Endothelial cell (in vitro differentiated cells): ENCODE measurements at places on chromosomes 3 and 15.

- no peak for DNase-seq
Observed at GRCh38 chr3:23739536-23739935, 66.2 kb upstream of the UBE2E1 start.

DNA sequence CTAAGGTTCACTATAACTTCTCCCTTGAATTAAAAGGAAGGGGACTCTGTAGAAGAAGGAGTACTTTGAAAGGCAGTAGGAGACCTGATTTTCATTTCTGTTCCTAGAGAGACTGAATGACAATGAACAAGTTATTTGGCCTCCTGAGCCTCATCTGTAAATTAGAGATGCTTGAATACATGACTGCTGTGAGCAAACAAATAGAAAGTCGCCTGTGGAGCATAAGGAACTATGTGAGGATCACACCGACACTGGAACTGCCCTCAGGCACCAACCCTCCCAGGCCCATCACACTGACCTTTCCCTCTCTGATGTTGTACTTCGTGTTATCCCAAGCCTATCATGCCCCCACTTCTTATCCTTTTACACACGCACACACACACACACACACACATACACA lies 48.6 kb downstream of the IMPG2 start:
- DNase-seq: no peak

- DNase-seq: no peak
Observed at GRCh38 chr3:59418836-59419235, 369.0 kb upstream of the CFAP20DC start.

DNA sequence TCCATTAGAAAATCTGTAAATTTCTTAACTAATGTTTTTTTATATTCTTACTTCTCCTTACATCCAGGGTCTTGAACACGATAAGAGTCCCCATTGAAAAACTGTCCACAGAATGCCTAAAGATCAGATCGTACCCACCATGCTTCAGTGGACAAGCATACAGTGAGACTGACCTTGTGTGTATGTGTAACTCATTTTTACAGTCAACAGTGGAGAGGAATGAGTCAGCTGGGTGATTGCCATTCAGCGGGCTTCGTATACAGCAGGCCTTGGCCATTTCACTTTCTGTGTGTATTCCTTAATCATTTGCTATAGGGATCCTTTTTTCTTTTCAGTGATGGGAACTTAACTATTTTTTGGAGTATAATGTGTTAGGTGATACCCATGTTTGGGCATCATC lies 10.6 kb downstream of the PARP14 start:
- DNase-seq: no peak

DNA sequence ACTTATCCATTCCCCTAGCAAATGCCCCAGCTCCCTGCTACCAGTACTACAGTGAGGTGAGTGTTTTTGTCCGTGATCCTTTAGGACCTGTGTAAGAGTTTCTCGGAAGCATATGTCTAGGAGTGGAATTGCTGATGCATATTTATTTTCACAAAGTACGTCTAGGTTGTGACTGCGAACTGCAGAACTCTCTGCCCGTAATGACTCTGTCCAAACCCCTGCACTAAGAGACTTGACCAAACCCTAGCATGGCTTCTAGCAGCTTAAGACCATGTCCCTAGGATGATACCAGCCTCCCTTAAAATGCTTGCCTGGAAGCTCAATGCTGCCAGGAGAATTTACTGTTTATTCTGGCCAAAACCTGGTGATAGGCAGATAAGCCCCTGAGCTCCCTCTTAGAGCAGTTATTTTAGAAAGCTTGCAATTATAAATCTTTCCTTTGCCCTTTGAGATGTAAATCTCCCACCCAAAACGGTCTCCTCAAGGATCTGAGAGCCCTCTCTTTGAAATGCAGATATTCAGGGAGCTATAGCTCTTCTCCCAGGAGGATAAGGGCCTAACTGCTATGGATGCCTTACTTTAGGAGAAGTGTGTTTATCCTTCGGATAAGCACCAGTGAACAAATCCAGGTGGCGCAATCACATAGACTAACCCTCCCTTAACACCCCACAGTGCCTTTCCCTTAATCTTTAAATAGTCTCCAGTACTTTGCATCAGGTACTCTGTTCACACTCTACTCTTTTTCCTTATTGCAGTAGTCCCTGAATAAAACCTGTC lies 14.7 kb upstream of the CA12 start:
- no peak for DNase-seq

GRCh38 chr3:153245661-153246060 lies 83.6 kb downstream of the RAP2B start:
- DNase-seq: no peak

- no peak for DNase-seq
Observed at GRCh38 chr15:54816401-54816800, 380.3 kb downstream of the RSL24D1 start.

DNA sequence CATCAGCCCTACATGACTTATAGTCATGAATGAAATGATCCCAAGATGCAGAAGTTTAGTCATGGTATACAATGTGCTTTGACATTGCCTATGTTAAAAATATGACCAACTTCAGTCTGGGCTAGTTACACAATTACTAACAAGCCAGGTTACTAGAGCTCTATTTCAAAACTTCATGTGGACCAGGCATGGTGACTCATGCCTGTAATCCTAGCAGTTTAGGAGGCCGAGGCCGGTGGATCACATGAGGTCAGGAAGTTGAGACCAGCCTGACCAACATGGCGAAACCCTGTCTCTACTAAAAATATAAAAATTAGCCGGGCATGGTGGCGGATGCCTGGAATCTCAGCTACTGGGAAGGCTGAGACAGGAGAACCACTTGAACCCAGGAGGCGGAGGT lies 613.0 kb downstream of the CADM2 start:
- no peak for DNase-seq

GRCh38 chr3:100437721-100438622 lies 36.6 kb downstream of the LNP1 start:
- no peak for DNase-seq

- no peak for DNase-seq
Observed at GRCh38 chr15:38029736-38030135, 95.3 kb downstream of the TMCO5A start.

GRCh38 chr3:97958396-97958795 lies 13.8 kb downstream of the RIOX2 start:
- DNase-seq: no peak

DNA sequence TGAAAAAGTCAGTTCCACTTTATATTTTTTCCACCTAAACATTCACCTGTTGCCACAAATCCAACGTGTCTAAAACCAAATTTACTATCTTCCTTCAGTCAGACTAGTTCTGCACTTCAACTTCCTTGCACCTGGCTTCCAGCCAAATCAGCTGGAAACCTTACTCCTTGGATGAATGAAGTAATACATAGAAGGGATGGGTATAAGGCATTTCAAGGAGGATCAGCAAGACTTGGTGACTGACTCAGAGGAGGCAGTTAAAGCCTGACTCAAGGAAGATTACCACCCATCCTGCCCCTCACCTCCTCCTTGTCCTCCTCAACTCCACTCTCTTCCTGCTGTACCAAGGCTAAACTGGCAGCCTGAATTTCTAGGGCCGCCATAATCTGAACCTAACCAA lies 37.1 kb downstream of the QTRT2 start:
- DNase-seq: no peak

- no peak for DNase-seq
Observed at GRCh38 chr15:49037546-49037940, 8.7 kb downstream of the SECISBP2L start.

DNA sequence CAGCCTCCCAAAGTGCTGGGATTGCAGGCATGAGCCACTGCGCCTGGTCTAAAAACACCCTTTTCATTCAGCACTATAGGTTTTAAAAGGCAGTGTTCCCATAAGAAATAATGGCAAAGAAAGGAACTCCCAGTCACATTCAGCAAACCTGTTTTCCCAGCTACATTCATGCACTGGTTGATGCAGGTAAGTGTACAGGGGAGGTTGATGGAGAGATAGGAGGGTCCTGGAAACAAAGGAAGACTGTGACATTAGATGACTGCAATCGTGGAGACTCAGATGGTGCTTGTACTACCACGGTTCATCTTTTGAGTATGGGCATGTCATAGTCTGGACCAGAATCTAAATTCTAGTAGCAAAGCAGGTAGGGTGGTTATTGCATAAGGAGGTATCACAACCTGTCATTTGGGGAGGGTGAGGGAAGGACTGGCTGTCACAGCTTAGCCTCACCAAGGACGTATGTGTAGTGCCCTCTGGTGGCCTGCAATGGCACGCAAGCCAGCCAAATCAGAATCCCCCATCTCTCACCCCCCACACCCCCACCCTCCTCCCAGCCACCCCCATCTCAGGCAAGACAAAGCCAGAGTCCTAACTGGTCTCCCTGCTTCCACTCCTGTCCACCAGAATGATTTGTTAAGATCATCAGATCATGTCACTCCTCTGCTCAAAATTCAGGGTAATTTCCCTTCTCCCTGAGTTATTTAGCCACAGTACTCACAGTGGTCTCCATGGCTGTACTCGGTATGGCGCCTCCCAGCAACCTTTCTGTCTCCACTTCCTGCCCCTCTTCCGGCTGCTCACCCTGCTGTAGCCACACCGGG lies 28.8 kb upstream of the UBL7 start:
- DNase-seq: peak; percentile 75

DNA sequence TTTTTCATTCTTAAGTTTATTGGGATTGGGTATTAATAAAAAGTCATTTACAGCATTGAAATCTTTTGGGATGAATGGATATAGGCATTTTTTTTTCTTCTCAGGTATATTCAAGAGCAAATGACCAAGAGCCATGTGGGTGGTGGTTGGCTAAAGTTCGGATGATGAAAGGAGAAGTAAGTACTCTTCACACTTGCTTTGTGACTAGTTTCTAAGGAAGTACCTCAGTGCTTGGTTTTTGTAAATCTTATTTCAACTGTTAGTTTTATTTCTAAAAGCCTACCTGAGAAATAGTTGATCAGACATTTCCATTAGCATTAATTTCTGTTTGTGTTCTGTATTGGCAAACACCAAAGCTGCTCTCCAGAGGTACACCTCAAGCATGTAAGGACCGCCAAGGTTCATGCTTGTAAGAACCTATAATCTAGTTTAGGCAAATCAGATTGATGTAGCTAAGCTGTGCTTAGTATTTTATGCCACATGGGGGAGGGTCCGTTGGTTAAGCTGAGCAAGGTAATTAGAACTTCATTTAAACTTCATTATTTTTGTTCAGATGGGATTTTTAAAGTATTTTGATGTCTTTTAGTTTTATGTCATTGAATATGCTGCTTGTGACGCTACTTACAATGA lies 35.4 kb downstream of the FXR1 start:
- DNase-seq: no peak

- no peak for DNase-seq
Observed at GRCh38 chr15:95464509-95464908, 866.0 kb upstream of the NR2F2 start.
